ENCODE measurements at places on chromosomes 7 and 10.

DNA sequence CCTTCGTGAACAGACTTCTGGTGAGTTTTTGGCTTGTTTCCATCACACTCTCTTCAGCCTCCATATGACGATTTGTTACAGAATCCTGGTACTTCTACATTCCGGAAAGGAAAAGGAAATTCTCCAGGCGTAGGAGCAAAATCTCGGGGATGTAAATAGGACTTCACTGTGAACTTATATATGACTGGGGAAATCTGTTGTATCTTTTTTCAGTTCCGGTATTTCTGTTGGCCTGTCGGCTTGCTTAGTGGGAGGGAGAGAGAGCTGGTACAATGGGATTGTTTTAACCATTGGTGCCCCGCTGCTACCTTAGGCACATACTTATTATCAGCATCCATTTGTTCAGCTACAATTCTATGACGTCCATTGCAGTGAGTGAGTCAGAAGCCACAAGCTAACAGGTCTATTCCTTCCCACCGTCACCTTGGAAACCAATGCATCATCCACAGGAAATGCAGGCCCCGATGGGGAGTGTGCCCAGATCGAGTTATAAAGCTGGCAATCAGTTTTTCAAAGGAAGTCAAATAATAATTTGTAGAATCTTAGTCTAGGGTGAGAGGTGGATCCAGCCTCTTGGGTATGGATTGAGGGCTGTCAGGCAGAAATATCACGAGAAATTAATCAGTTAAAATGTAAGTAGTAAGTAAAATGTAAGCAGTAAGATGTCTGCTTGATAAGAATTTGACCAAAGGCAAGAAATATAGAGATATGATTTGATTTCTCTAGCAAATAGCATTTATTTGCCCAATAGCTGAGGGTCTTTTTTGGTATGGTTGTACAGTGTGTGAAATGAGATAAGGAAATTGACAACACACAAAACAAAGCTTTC lies 92.0 kb upstream of the MKLN1 start:
- peak; percentile 99 for DNase-seq

- DNase-seq, result no peak
Measured at GRCh38 chr10:93515071-93516005, 18.9 kb downstream of the CEP55 start.

GRCh38 chr10:132580143-132580542 lies 42.6 kb downstream of the INPP5A start:
- DNase-seq, result no peak

DNA sequence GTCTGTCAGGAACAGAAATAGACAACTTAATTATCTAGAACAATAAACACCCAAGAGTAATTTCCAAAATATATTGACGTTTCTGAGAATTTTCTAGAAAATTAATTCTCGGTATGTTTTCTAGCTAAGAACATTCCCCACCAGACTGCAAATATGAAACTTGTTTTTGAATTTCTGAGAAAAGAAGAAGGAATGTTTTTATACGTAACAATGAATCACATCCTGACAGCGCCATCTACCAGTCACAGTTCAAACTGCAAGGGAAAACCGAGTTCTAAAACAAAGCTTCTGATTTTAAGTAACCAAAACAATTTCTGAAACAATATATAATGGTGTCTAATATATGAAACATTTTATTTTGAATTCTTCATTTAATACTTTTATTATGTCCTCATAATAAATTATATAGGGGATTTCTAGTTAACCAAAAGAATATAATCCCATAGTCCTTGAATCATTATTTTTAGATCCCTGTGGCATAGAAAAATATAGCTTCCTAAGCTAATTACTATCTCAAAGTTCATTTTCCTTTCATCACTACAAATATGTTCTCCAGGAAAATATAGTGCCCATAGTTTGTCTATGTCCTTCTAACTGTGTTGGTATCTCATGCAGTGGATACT lies 34.5 kb upstream of the MEOX2 start:
- DNase-seq, result peak; percentile 42

DNA sequence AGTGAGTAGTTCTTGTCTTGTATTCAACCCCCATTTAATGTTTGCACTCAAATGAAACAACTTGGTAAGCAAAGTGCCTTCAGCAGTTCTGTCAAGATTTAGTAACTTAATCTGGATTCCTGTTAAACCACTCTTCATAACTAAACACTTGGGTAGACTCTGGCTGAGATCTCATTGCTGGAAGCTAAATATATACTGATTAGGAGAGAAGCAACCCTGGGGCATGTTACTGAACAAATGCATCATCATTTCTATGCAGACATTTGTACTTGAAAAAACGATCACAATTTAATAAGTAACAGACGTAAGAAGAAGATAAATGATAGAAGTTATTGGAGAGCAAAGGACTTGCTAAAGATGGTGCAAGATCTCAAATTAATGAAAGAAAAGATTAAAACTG lies 308.4 kb upstream of the POM121L12 start:
- no peak for DNase-seq

All from NCI-H460 (cell line).